ENCODE measurements at places on chromosomes 3 and 15.
A peak's percentile ranks its signal among the peaks of the same experiment; 100 is the strongest.

- DNase-seq: no peak
Measured at GRCh38 chr3:32424581-32425250, 33.1 kb downstream of the CMTM7 start.

DNA sequence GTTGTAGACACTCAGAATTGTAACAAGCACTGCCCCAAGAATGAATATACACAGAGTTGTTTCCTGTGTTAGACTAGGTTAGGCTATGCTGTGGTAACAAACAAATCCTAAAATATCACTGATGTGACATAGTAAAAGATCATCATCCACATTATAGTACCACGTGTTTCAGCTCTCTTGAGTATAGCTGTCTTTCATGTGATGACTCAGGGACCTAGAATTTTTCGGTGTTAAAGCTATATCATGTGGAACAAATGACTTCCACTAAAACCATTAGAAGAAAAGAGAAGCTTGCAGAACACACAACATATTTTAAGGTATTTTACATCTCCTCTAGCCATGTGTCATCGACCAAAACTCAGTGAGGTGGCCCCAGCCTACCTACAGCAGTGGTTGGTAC lies 307.9 kb upstream of the RBMS3 start:
- DNase-seq: no peak

DNA sequence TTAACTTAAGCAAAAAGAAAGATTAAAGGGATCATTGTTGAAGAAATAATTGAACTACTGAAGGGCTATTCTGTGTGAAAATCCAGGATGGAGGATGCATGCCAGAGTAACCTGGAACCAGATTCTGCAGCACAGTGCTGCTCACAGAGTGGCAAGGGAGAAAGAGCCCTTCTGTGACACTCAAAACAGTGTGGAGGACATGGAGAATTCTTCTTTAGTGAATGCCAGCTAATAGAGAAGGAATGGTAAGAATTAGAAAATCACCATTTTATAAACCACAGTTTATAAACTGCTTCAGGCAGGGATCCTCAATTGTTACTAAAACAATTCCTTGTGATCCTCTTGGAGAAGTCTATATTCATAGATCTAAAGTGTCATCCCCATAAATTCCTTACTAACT lies 70.4 kb upstream of the ARHGEF26 start:
- DNase-seq: no peak

- no peak for DNase-seq
Measured at GRCh38 chr15:83656943-83657528, 3.1 kb downstream of the ADAMTSL3 start.

- DNase-seq: no peak
Measured at GRCh38 chr3:194294199-194294894, 56.8 kb downstream of the CPN2 start.

- DNase-seq: no peak
Measured at GRCh38 chr3:197809356-197810020, 18.4 kb downstream of the LRCH3 start.

DNA sequence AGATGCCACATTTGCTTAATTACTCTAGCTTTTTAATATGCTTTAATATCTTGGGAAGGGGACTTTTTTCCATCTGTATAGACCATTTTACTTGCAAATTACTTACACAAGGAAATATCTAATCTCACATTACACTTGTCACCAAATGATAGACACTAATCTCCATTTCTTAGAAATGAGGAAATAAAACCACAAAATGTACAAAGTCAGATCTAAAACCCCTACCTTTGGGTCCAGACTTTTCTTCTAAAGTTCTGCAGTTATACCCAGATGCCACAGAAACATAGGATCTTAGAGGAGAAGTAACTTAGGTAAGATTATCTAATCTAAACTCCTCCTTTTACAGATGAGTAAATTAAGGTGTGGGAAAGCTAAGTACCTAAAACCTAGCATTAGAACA lies 44.3 kb downstream of the CD200R1L start:
- no peak for DNase-seq

GRCh38 chr3:113697500-113698090 lies 1.2 kb upstream of the USF3 start:
- no peak for DNase-seq

GRCh38 chr15:70281811-70282307 lies 184.1 kb upstream of the TLE3 start:
- no peak for DNase-seq

- DNase-seq: peak; percentile 70
Measured at GRCh38 chr15:78909791-78910228, 35.0 kb downstream of the CTSH start.

GRCh38 chr3:133058243-133058642 lies 20.1 kb downstream of the TMEM108 start:
- DNase-seq: no peak

DNA sequence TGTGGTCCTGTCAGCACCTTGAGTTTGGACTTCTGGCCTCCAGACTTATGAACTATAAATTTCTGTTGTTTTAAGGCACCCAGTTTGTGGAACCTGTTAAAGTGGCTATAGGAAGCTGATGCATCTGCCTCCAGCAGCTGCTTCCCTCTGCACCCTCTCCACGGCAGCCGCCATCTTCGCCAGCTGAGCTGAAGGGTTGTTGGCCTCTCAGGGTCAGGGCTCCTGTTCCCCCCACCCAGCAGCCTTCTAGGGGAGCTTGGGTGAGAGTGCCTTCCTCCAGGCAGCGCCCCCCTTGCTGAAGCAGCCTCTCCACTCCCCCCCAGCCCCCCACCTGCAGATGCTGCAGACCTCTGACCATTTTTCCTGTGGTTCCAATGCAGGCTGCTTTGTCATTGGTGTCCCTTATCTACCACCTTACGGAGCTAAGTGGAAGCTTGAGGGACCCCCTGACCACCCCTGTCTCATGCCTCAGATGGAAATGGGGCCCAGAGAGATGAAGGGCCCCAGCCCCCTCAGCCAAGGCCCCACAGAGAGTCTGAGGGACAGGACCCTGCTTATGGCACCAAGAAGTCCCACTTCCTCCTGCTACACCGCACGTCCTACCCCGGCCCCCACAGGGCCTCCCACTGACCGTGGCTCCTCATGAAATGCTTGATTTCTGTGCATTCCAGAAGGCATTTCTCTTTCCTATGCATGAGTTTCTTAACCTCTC lies 61.4 kb upstream of the TLE3 start:
- DNase-seq: no peak

DNA sequence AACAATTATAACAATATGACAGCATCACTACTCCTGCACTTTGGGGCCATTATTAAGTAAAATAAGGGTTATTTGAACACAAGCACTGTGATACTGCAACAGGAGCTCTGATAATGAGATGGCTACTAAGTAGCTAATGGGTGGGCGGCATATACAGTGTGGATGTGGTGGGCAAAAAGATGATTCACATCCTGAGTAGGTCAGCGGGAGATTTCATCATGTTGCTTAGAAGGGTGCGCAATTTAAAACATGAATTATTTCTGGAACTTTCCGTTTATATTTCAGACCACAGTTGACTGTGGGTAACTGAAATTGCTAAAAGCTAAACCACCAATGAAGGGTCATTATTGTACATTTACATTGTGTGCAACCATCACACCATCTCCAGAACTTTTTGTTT lies 42.3 kb downstream of the FBXO22 start:
- no peak for DNase-seq

DNA sequence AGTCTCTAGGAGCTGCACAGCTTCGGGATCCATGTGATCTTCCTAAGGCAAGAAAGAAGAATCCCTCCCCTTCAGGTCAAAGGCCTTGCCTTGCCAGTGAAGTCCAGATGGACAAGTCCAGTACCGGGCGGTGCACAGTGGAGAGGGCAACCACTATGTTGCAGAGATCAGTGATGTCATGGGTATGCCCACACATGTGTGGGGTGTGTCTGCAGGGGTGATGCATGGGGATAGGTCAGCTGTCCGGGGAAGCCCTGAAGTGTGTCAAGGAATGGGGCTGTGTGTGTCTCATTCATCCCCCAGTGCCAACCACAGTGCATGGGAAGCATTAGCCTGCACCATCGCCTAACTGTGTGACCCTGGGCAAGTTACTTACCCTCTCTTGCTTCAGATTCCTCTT lies 66.5 kb downstream of the TLE3 start:
- no peak for DNase-seq

- DNase-seq: no peak
Measured at GRCh38 chr3:129593230-129593594, 13.3 kb downstream of the PLXND1 start.

DNA sequence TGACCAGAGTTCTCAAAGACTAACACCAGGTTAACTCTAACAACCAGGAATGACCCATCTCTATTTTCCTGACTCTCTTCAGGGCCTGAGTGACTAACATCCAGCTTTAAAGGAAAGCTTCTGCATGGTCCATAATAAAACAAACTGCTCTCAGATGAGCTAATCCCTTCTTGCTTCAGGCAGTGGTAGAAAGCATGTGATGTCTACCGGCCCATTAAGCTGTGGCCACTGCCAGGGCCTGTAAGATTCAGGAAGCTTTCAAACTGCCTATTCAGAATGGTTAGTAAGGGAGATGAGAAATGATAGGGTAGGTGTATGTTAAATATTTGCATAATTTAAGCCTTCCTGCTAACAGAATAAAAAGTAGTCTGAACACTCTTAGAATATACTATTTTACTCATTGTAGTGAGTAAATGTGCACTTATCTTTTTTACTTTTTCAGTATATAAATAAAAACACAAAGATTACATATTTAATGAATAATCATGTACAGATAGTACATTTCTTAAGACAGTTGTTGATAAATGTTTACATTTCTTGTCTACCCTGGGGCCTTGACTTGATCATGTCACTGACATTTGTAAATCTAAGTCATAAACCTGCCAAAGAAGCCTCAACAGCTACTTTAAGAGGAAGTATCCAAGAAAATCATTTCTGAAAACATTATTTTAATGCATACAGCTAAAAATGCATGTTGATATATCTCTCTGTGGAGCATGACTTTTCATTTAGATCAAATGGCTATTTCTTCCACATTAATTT lies 222.0 kb downstream of the MCTP2 start:
- no peak for DNase-seq

GRCh38 chr3:42635111-42635510 lies 18.4 kb upstream of the ZBTB47 start:
- no peak for DNase-seq

DNA sequence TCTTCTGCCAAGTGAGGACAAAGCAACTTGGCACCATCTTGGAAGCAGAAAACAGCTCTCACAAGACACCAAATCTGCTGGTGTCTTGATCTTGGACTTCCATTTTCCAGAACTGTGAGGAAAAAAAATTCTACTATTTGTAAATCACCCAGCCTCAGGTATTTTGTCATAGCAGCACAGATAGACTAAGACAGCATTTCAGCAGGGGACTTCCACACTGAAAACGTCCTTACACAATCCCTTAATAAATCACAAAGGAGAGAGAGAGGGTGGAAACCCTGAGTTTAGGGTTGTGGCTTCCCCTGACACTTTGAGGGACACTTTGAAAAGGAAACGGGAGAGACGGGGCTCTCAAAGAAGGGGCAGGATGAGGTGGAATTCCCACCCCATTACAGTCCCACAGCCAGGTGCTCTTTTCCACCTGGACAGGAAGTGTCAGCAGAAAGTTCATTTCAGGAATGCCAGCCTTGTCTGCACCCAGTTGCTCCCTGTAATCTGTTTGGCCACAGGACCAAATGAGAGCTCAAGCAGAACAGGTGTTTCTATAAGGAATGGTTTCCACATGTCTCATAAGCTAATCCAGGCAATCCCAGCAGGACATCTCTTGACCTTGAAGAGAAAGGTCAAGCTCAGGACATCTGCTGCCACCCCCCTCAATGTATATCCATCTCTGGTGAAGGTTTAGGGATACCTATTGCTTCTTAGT lies 51.3 kb downstream of the MYLK start:
- DNase-seq: no peak

- DNase-seq: no peak
Measured at GRCh38 chr3:61714225-61714624, 152.9 kb downstream of the PTPRG start.

GRCh38 chr3:50194128-50194902 lies 2.9 kb downstream of the GNAT1 start:
- DNase-seq: peak; percentile 68

- DNase-seq: no peak
Measured at GRCh38 chr3:138124188-138124587, 8.0 kb downstream of the A4GNT start.

All from endothelial cell (in vitro differentiated cells).